ENCODE measurements at places on chromosomes 16 and 17.
A peak's percentile ranks its signal among the peaks of the same experiment; 100 is the strongest.

- DNase-seq, result no peak
These were observed 1.9 kb downstream of the CMC2 start for GRCh38 chr16:81004646-81005353.

GRCh38 chr16:1042866-1043265, 29.7 kb upstream of the SSTR5 start:
- DNase-seq, result no peak

DNA sequence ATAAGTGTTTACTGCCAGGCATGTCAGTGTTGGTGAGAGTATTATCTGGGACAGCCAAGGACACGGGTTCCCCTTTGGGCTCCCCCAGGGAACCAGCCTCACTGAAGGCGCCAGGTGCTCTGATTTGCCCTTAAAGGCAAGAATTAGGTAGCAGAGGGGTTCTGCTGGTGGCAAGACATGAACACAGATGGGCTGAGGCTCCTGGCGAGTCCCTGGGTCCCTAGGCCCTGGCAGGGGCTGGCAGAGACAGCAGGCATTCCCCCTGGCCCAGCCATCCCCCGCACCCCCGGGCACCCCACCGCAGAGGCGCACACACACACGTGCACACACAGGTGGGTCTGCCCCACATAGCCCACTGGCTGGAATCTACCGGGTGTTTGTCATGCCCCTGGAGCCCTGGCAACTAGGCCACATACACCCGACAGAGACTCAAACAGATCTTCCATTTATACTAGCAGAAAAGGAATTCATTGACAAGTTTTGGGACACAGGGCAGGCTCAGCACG, 153.3 kb downstream of the C16orf78 start:
- DNase-seq, result no peak

DNA sequence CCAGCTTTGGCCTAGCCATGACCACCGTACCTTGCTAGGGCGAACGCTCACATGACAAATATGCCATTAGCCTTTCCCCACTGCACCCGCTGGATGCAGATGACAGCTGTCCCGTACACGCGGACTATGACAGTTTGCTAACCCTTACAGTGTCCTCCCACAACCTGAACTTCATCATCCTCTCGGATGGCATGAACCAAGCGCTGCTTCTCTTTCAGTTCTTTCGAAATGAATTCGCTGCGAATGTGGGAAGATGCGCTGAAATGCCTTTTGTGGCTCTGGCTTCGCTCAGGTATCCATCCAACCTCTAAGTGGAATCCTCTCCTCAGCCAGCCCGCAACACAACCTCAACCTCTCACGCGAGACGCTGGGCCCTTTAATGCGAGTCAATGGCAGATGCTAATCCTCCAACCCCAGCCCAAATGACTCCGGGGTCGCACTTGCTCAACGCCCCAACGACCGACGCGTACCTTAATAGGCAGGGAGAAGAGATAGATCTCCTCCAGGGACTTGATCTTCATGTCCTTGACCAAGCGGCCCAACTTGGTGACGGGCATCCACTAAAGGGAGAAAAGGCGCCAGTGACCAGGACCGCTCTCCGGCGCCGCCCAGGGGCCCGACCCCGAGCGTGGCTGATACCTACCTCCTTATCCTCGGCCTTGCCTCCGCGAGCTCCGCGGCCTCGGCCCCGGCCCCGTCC, 670 bp downstream of the RPS2 start:
- peak; percentile 44 for DNase-seq

GRCh38 chr17:59647288-59647687, 27.6 kb downstream of the CLTC start:
- DNase-seq, result no peak

DNA sequence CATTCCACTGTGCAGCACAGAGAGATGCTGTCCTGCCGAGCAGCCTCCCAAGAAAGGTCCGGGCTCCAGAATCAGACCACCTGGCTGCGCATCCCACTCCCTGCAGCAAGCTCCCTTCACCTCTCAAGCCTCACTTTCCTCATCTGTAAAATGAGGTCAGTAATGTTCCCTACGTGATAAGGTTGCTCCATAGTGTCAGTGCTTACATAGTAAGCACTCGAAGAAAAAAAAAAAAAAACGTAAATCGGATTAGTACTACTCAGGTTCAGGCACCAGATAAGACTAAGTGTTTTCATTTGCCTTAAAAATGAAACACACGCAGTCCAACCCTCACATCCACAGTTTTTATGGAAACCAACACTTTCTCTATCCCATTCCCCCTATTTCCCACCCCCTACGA, 76.7 kb downstream of the CCT6B start:
- DNase-seq, result no peak

- DNase-seq, result no peak
These were observed 119.2 kb upstream of the PMFBP1 start for GRCh38 chr16:72291121-72291520.

GRCh38 chr17:1882836-1883235, 53.0 kb downstream of the RPA1 start:
- no peak for DNase-seq

GRCh38 chr16:21233521-21234150, at the start of gene ANKS4B:
Gene ANKS4B (plus strand): TSS chr16:21233699. CDS start chr16:21233738, 39 bp downstream.
- DNase-seq, result no peak

Data from stimulated activated CD8-positive, alpha-beta memory T cell treated with anti-CD3 and anti-CD28 coated beads, Interleukin-15, amount 100 ng/mL, for 24 hours (primary cell).